CD4-positive, alpha-beta T cell treated with Interleukin-17A for 4 hours (primary cell): ENCODE measurements at places on chromosomes 5 and 9.

- DNase-seq, result no peak
Measured at GRCh38 chr9:136229096-136230065, 16.2 kb downstream of the QSOX2 start.

DNA sequence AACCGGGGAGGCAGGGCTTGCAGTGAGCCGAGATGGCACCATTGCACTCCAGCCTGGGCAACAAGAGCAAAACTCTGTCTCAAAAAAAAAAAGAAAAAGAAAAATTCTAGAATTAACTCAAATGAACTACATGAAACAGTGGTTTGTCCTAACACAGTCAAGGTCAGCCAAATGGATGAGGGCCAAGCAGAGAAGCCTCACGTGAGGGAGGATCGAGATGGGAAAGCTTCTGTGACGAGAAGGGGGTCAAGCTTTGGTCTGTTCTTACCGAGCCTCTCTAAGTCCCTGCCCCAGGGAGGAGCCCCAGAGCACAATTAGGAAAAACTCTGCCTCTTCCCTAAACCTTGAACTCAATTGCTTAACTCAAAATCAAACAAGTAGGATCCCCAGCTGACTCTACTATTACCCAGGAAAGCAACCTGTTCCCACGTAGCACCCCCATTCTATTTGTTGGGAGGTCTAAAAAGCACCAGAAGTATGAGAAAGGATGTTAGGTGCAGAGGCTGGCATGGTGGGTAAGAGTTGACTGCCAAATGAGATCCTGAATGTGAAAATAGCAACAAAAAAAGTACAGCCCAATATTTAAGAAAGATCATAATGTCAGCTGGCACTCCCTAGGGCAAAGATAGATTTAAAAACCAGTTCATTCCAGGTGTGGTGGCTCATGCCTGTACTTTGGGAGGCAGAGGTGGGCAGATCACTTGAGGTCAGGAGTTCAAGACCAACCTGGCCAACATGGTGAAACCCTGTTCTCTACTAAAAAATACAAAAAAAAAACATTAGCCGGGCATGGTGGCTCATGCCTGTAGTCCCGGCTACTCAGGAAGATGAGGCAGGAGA is 7.2 kb downstream of the ALDH7A1 start:
- DNase-seq, result no peak

DNA sequence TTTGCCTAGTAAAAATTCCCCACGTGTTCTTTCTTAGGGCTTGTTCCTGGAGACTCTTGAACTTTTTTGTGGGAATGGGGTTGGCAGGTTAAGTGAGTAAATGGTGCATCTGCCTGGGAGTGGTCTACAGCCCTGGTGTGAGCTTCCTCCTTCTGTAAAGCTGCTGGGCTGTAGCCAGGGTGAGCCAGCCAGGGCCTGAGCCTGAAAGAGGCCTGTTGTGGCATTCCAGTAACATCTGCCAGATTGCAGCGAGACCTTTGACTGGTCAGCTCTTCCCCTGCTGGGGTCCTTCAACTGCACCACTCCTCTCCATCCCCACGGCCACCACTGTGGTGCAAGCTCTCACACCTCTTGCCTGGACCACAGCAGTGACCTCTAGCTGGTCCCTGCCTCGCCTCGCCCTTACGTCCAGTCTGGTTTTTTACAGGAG is 47.5 kb downstream of the SLC22A5 start:
- DNase-seq, result no peak

DNA sequence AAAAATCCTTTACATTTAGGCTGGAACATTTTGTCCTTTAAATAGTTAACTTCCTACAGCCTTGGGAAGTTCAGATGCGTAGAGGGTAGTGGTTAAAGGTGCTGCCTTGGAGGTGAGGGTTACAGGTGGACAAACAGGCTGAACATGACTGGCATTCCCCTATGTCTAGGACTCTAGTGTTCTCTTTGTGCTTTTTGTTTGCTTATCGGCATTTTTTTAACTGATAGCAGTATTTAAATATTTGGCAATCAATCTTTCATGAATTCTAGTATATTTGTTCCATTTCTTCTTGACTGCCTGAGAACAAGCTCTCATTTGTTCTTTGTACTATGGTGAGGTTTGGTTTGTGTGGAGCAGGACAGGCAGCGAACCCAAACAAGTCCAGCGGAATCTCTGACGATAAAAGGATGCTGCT is 307.6 kb downstream of the CTNND2 start:
- DNase-seq, result no peak

DNA sequence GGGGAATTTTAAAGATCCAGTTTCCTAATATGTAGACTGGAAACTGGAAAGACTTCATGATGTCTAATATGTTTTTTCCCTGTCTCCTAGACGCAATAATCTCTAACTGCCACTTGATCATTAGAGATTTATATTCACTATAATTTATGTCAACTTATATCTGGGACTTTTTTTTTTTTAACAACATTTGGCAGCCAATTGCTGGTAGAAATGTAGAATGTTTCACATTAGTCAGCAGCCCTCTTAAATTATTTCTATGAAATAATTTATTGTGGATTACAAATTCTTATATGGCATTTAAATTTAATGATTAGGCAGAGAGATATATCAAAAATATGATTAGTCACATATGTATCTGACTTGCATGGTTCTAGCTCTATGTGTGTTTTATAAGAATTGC is 48.2 kb downstream of the TMEM174 start:
- no peak for DNase-seq

GRCh38 chr5:121273833-121274433 is 577.7 kb upstream of the FTMT start:
- no peak for DNase-seq

DNA sequence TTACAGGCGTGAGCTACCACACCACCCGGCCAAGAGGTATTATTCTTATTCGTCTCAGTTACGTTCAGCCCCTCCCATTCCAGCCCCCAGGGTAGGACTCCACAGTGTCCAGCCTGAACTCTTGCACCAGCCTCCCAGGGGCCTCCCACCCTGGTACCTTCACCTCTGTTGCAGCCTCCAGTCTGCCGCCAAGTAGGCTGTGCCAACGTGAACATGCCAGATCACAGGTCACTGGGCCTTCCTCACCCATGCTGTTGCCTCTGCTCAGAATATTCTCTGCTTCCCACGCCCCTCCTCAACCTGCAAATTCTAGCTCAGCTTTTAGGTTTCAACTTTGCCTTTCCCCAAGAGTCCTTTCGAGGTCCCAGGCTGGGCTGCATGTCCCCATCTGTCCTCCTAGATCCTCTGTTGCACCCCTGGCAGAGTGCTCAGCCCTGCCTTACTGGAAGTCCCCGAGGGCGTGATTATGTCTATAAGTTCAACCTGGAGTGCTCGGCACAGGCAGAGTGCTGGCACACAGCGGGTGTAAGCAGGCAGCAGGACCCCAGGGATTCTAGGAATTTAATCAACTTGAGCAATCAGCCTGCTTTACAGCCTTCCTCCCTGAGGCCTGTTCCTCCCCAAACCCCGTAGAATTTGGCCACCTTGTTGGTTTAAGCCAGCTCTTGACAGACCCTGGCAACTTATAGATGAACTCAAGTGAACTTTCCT is 13.1 kb upstream of the STXBP1 start:
- no peak for DNase-seq

DNA sequence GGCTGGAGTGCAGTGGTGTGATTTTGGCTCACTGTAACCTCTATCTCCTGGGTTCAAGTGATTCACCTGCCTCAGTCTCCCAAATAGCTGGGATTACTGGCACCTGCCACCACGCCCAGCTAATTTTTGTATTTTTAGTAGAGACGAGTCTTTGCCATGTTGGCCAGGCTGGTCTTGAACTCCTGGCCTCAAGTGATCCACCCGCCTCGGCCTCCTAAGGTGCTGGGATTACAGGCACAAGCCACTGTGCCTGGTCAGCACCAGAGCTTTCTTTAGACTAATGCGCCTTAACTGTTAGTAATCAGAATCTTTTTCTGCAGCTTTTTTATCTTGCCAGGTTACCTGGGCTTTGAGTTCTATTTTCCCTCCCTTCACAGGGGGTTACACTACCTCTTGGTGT is 18.4 kb downstream of the PTGS1 start:
- DNase-seq, result no peak

- peak; percentile 65 for DNase-seq
Measured at GRCh38 chr9:136532799-136533774, 12.8 kb downstream of the NOTCH1 start.

- peak; percentile 52 for DNase-seq
Measured at GRCh38 chr5:98768160-98768959, 5.1 kb upstream of the RGMB start.

DNA sequence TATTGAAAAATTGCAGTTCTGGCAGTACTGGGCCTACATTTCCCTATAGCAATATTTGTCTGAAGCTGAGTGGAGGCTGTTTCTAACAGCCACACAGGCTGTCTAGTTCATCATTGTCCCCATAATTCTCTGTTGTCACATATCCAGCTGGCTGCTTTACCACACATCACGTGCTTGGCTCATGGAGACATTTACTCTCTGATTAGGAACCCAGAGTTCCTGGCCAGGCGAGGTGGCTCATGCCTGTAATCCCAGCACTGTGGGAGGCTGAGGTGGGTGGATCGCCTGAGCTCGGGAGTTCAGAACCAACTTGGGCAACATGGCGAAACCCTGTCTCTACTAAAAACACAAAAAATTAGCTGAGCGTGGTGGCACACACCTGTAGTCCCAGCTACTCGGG is 81.4 kb downstream of the PGM5 start:
- no peak for DNase-seq

DNA sequence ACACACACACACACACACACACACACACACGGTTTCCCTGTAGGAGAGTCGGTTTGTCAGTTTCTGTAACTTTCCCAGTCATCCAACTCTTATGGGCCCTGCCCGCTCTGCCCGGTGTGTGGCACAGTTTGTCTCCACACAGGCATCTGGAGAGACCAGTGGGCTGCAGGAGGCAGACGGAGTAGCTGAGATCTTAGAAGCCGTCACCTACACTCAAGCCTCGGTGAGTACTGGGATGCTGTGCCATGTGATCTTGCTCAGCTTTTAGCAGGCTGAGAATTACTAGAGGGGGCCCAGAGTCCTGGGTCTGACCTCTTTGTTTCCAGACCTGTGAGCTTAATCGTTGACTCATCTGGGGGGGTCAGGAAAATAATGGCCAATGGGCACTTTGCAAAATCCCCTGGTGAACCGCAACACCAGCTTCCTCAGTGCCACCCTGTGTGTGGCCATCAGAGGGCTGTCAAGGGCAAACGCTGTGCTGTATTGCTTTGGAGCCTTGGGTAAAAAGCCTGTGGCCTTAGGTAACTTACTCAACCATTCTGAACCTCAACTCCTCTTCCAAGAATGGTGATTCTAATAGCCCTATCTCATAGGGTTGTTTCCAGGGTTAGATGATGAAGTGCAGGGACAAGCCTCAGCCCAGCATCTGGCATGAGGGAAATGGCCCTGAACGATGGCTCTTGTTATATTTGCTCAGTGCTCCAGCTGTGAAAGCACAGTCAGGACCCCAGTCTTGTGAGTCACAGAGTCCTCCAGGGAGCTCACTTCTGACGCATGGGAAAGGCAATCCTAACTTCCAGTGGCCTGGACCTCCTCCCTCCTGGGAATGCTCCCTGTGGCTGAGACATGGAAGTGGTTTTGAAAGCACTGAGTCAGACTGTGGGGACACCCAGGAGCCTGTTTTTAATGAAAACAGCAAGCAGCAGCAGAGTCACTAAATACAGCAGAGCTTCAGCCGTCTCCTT is 45.6 kb downstream of the COL15A1 start:
- no peak for DNase-seq
